ENCODE measurements at places on chromosomes 5 and 9.

DNA sequence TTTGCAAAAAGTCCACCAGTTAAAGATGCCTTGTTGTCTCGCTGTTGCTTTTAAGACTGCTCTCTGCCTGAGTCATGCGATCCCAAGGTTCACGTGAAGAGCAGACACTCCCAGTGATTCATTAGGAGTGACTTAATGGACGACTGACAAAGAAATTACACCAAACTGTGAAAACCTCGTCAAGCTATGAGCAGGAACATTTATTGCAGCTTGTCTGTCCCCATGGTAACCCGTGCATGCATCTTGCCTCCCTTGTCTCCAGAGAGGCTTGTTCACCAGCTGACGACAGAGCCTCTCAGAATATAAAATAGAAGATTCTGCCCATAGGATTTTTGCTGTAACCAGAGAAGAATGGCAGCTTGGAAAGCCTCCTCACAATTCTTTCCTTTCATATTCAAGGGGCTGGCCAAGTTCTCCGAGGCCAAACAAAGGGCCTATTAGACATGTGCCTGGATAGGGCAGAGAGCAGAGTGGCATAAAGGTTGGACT lies 352.7 kb downstream of the SPOCK1 start:
- peak; percentile 88 for DNase-seq

- no peak for DNase-seq
These were observed 57.3 kb upstream of the TAF11L2 start for GRCh38 chr5:17440766-17441165.

GRCh38 chr5:44536650-44537260 lies 147.5 kb upstream of the FGF10 start:
- DNase-seq, result no peak

DNA sequence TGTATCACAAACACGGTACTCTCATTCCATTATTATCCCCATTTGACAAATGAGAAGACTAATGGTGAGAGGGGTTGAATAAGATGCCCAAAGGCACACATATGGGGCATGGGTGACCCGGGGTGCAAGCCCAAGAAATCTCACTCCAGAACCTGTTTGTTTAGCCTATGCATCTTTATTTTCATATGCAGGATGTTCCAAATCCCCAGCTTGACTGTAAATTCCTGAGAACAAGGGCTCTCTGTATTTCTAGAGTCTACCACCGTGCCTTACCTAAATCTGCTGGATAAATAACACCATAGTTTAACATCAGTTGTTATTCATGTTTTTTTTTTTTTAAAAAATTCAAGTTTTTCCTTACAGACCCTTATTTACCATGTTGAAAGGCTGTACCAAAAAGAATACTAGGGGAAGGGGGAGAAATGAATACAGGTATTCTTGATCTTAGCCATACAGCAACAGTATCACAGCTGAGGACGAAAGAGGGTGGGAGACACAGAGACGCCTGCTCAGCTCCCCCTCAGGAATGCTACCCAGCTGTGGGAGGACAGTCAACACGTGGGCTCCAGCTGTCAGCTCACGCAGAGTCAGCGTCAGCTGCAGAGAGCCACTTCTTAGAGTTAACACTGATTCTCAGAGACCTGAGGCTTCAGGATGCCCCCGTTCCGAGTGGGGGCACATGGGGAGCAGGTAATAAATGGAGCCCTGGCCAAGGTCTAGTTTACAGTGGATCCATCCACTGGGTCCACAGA lies 86.6 kb downstream of the MED27 start:
- DNase-seq, result no peak

- no peak for DNase-seq
These were observed 90.7 kb downstream of the DAPK1 start for GRCh38 chr9:87588339-87588738.

GRCh38 chr9:4098031-4098430 lies 201.8 kb downstream of the GLIS3 start:
- DNase-seq, result no peak

GRCh38 chr9:129640086-129640870 lies 1.7 kb downstream of the ASB6 start:
- peak; percentile 63 for DNase-seq

- DNase-seq, result no peak
These were observed 61.4 kb upstream of the VLDLR start for GRCh38 chr9:2560180-2560579.

- no peak for DNase-seq
These were observed 7.2 kb upstream of the SNX30 start for GRCh38 chr9:112743216-112743836.

GRCh38 chr5:16037121-16037845 lies 142.3 kb downstream of the MARCHF11 start:
- DNase-seq, result no peak

- DNase-seq, result no peak
These were observed 125.6 kb downstream of the DAB2IP start for GRCh38 chr9:121776739-121777637.

DNA sequence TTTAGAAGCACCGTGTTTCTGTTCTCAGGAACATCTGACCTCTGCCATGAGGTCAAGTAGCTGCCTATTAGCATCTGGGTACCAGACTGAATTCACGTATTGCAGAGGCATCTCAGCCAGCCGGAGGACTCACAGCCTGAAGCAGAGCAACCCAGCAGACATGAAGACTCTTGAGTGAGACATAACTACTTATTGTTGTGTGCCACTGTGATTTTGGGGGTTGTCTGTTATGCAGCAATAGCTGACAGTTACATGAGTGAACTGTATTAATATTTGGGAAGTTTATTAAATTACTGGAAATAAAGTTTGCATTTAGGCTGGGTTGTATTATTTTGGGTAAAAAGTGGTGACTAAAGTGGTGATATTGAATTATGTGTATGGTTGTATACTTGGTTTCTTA lies 1.3 kb upstream of the ACOT12 start:
- no peak for DNase-seq

DNA sequence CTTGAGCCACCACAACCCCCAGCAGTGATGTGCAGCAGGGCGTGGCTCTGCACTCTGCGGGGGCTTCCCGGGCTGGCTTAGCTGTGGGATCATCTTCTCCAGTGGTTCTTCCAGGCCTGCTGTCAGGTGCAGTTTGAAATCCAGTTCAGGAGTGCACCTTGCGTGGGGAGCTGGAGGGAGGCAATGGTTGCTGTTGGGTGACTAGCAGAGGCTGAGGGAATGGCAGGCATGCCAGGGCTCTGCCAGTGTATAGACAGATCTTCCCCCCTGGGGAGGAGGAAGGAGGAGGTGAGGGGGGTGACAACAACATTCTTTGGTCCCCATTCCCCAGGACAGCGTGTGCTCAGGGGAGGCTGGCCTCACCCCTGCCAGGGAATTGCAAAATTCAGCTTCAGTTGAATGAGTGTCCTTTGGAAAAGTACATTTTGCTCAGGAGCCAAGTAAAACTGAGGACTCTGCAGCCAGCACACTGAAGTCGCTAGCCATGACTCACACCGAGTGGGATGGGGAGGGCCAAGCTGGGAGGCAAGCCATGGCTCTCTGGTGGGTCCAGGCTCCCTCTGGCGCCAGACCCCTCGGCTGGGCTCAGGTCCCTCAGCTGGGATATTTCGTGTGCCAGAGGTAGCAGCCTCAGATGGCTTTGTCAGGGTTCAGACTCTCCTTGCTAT lies 35.0 kb downstream of the ERGIC1 start:
- peak; percentile 98 for DNase-seq

DNA sequence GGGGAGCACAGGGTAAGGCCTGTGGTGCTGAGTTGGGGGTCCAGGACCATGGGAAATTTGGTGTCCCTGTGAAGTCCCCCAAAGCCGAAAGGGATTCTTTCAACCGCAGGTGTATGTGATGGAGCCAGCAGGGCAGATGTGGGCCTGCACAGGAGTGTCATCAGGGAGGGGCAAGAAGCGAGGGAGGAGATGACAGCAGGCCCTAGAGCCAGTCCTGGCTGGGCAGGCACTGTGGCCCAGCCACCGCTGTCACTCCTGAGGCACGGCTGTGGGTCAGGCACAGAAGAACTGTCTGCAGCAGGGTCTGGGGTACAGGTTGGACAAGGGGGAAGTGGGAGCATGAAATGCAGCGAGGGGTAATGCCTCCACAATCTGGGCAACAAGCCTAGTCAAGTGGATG lies 4.8 kb downstream of the HK3 start:
- no peak for DNase-seq

DNA sequence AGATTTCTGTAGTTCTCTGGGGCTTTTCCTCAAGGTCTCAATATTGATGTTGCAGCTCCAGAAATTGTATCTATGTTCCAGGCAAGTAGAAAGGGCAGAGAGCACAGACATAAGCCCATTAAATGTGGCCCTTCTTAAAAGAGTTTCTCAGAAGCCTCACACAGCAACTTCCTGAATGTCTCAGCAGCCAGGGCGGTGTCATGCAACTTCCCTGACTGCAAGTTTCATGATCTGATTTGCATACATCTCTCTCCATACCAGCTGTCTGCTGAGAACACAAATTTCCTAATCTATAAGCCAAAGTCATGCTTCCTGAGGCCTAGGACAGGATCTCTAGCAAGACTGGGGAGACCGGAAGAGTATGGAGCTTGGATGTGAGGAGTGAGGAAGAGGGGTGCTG lies 13.0 kb downstream of the RGS7BP start:
- DNase-seq, result no peak
